NCI-H146 (cell line): ENCODE measurements at places on chromosomes 7 and 10.

DNA sequence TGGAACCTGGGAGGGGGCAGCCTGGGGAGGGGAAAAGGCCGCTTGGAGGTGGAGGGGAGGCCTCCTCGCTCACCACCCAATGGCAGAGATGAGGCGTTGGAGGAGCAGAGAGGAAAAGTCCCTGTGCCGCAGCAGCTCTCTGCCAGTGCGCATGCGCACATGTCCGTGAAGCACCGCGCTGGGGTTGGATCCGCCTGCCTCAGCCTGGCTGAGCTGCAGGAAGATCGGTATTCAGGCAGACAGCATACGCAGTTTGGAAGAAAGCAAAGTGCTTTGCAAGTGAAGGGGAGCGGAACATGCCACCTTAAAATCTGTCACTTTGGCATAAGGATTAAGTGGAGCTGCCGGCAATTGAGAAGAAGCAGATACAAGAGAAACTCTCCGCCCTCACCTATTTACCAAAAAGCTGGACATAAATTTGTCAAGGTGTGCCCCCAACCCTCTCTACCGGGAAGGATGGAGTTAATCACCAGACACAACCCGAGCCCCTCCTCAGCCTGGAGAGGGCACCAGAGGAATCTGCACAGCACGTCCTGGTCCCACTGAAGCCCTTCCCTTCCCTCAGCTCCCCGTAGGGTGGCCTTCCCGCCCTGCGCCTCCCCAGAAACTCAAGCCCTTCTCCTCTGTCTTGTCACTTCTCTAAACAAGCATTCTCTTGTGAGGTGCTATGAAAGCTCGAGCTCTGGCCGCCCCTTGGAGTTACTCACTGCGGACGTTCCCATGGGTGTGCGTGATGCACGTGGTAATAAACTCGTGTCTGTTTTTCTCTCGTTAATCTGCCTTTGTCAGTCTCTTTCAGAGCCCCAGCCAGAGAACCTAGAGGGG is 32.2 kb upstream of the TMEM72 start:
- DNase-seq, result peak; percentile 70

DNA sequence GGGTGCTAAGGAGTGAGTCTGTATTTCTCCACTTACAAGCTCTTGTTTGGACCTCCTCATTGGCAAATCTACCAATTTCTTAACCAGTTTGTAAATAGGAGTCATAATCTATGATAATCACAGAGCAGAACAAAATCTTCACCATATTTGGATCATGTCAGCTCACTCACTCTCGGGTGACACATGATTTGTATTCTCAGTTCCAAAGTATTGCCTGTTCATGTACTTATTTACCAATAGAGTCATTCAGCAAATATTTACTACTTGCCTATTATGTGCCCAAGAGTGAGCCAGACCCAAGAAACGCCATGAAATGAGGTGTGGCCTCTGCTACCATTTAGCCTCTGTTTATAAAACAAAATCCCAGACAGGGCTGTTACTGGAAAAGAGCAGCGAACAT is 114.8 kb downstream of the TSPAN12 start:
- peak; percentile 31 for DNase-seq

GRCh38 chr7:23873306-23873705 is 163.3 kb downstream of the STK31 start:
- DNase-seq, result peak; percentile 31

DNA sequence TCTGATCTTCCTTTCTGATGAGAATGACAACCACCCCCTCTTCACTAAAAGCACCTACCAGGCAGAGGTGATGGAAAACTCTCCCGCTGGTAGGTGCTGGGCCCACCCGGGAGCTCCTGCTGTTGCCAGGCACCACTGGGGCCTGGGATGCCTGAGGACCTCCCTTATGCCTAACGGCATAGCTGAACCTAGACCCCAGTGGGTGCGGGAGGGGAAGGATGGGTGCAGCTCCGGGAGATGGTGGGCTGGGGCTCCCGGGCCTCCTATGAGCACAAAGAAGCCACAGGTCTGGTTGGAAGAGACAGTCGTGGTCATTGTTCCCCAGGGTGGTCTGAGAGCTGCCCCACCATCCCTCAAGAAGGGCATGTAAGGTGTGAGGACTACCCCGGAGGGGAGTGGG is 15.6 kb upstream of the VSIR start:
- DNase-seq, result no peak

GRCh38 chr10:110499796-110500514 is 2.2 kb downstream of the DUSP5 start:
- no peak for DNase-seq

DNA sequence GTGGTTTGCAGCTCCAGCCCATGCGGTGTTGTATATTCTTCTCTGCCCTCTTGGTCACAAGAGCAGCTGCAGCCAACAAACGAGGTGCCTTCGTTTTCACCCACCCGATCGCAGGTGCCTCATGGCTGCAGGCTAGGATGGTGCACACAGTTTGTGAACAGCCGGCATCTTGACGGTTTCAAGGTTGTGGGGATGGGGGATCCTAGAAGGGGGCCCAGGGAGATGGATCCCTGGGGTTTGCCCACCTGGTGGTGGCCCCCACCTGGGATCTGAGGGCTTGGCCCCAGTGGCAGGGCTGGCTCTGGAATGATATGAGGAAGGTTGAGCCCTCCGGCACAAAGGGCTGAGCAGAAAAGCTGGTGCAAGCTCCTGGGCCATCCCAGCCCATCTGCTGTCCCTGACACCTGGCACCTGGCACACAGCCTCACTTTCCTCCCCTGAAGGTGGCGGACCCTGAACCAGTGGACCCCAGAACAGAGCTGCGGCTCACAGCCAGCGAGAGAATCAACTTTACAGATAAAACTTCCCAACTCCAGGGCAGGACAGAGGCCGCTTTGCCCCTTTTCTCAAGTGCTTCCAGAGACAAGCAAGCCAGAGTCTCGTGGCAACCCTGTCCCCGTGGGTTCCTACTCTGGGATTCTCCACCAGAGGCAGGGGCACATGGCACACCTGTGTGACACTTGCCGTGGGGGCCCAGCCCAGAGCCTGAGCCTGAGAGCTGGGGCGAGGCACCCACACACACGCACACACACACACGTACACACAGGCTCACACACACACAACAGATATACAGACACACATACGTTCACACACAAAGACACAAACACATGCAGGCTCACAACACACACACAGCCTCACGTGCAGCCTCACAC is 177.3 kb upstream of the PPP2R2D start:
- no peak for DNase-seq

DNA sequence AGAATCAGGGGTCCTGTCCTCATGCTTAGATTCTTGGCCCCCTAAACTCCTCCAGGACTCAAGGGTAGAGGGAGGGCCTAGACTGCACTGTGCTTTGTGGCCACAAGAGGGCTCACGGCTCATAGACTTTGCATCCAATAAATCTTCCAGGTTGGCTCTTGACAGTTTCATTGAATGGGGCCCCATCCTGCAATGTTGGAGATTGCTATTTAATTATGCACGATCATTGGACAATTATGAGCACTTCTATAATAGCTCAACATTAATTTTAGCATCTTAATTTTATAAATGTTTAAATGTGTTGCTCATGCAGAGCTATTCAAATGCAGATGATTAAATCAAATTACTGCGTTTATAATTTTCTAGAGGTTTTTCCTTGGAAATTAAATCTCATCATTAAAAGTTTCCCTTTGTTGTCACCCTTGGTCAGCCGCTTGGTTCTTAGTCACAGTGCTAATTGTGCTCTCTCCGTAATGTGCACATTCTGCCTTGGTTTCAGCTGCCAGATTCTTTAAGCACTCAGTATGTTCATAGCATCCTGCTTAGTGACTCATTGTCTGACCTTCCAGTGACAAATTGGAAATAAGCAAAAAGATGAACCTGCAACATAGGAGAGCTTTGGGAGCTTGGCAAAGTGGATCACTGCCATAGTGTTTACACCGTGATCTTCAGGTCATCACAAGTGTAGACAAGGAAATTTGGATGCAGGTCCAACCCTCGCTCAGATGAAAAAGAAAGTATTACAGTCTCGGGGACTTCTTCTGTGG is 33.4 kb upstream of the PLPP4 start:
- DNase-seq, result peak; percentile 18

DNA sequence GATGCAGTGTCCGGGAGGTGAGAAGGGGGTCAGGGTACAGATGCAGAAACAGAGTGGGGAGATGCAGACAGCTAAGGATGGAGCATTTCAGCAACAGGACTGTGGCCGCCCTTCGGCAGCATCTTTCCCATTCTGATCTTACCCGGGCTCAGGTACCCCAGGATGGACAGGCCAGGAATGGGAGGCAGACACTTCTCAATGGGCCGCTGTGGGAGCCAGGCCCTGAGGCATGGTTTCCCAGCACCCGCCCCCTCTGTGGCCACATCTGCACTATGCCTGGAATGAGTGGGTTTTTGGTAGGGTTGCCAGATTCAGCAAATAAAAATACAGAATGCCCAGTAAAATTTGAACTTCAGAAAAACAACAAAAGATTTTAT is 105.2 kb upstream of the CTBP2 start:
- no peak for DNase-seq

GRCh38 chr10:49138361-49138891 is 4.6 kb upstream of the FAM170B start:
- no peak for DNase-seq

DNA sequence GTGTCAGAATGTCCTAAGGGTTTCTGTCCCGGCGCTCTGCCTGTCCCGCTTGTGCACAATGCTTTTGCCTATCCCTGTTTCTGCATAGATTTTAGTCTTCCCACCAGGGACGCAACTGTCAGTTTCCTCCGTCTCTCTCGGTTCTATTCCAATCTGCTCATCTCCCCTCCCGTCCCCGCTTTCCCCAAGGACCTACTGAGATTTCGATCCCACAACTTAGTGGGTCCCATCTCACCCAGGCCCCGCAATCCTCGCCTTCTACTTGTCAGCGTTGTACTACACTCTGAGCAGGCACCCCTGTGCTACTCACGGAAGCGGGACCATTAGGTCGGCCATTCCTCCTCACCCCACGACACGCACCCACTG is 519 bp upstream of the ZNF655 start:
- no peak for DNase-seq

DNA sequence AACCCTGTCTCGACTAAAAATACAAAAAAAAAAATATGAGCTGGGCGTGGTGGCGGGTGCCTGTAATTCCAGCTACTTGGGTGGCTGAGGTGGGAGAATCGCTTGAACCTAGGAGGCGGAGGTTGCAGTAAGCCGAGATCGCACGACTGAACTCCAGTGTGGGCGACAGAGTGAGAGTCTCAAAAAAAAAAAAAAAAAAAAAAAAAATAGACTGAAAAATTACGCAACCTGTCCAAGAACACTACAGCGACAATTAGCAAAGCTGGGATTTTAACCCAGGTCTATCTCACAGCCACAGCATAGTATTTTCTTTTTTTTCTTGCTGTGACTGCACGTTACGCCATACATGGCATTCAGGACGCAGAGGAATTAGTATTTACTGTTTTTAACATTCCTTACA is 1.1 kb upstream of the RABGEF1 start:
- no peak for DNase-seq

- DNase-seq, result no peak
Measured at GRCh38 chr10:87740254-87740655, 77.8 kb downstream of the ATAD1 start.

DNA sequence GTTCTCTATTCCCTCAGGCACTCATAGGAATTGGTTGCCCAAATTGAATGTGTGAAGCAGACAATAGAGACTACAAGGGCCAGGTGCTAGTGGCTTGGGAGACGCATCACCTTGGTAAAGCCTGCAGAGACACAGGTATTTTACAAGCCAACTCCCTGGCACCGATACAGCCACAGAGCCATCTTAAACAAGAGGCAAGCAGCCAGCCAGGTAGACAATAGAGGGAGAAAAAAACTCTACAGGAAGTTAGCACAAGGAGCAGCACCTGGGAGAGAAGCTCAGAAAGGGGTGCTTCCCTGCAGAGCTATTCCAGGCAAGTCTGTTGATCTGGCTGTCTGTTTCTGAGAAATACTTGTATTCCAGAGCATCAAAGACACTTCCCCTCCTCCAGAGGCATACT is 43.0 kb upstream of the CDK1 start:
- DNase-seq, result peak; percentile 76

DNA sequence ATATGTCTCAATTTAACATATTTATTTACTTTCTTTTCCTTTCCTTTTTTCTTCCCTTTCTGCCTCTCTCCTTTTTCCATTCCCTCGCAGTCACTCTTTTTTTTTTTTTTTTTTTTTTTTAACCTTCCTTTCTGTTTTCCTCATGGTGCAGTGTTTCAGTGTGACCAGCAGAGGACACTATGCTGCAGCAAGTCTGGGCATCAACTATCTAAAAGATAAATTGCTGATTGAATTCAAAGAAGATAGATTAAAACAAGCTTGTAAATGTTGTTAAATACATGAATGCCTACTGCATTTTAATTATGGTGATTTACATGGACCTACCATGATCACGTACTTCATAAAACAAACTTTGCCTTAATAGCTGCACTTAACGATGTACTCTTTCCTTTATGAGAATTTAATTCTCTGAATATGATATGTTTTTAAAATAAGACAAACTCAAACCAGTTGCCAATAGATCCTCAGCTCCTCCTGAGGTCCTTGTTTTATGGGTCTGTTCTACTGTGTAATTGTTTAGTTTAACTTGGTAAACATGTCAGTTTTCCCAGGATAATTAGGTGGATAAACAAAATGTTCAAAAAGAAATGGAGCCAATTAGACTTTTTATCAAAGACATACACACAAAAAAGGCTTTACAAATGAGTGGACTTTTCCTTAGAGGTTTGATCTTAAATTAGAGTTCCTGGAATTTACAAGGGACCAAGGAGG is 101.0 kb upstream of the AGR3 start:
- DNase-seq, result peak; percentile 48

DNA sequence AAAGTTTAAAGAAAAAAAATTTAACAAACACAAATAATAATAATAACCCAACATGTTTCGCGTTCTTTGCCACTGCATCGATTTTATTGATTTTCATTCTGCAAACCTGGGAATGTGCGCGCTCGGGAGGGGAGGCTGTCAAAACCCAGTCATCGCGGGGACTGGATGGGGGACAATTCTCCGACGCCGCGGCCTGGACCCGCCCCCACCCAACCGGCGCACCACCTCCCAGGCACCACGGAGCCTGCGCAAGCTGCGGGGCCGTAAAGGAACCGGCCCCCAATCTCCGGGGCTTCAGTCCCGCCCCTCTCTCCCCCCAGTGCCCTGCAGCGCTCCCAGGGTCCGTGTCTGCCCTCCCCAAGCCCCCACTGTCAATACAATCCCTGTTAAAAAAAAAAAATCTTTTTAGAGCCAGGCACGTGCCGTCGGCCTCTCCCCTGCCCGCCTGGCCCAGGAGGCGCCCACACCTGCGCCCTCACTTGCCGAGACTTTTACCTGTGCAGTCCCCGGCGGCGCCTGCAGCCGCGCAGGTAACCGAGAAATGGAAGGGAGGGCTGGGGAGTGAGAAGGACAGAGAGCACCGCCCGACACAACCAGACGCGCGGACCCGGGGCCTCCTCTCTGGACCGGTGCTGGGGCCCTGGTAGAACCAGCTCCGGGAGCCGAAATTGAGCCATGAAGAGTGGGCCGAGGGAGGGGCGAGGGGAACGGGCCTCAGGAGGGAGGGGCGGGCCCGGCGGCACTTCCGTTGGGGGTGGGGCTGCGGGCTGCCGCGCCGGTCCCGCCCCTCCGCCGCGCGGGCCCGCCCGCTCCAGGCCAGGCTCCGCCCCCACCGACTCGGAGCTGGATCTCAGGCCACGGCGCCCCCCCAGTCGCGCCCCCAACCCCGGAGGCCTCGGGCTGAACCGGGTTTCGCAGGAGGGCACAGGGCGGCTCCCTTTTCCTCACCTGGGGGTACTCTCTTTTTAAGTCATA is 7.6 kb upstream of the ZNF503 start:
- peak; percentile 86 for DNase-seq

- DNase-seq, result peak; percentile 79
Measured at GRCh38 chr7:26291699-26292538, at the start of gene SNX10. TSS of gene SNX10 (plus strand) at chr7:26291862. CDS start at chr7:26346443, 54,581 bp downstream.
